ENCODE measurements at places on chromosomes 13 and 19.

GRCh38 chr19:30669329-30670010, 297.3 kb downstream of the ZNF536 start:
- DNase-seq = peak; percentile 65

GRCh38 chr13:99269627-99270241, 11.6 kb upstream of the GPR18 start:
- DNase-seq = peak; percentile 82

DNA sequence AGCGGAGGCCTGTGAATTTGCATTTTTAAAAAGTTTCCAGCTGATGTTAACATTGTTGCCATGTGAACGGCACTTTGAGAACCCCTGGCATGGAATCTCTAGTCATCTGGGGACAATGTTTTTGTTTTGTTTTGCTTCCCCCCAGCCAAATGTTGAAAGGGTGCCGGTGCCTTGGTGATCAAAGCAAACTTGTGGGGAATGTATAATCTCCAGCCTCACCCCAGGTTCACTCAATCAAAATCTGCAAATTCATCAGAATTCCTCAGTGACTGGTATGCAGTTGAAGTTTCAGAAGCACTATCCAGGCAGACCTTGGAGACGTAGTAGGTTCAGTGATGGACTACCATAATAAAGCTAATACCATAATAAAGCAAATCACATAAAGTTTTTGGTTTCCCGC, 428.7 kb downstream of the MYO16 start:
- no peak for DNase-seq

- no peak for DNase-seq
Measured at GRCh38 chr19:5955636-5955935, 22.4 kb downstream of the RANBP3 start.

DNA sequence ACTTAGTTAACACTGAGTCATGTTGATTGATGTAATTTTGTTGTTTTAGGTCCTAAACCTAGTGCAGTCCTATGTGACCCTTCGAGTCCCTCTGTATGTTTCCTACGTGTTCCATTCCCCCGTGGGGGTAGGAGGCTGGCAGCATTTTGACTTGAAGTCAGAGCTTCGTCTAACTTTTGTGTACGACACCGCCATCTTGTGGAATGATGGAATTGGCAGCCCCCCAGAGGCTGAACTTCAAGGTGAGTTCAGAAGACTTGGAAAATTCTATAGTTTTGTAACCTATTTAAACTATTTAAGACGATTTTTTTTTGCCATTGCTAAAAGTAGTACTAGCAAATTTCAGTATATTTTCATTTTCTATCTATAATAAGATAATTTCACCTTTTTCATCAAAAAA, 117.9 kb downstream of the STOML3 start:
- peak; percentile 49 for DNase-seq

DNA sequence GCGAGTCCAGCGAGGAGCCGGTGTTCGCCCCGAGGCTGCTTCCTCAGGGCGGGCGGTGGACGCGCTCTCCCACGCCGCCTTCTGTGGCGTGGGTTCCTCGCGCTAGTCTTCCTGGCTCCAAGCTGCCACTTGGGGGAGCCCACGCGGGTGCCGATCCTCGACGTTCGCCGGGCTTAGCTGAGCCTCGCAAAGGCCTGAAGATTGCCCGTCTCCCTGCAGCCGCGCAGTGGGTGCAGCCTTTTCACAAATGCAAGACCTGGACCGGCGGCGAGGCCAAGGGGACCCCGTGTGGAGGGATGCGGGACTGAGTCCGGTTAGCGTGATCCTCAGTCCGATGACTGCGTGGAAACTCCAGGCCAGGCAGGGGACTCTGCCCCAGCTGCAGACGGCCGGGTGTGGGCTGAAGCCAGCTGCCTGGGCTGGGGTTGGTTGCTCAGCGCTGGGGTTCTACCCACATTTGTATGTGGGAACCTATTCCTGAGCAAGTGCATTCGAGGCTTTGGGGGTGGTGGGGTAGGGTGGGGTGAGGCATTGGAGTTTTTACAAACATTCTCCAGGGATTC, 16.6 kb upstream of the LRP3 start:
- no peak for DNase-seq

DNA sequence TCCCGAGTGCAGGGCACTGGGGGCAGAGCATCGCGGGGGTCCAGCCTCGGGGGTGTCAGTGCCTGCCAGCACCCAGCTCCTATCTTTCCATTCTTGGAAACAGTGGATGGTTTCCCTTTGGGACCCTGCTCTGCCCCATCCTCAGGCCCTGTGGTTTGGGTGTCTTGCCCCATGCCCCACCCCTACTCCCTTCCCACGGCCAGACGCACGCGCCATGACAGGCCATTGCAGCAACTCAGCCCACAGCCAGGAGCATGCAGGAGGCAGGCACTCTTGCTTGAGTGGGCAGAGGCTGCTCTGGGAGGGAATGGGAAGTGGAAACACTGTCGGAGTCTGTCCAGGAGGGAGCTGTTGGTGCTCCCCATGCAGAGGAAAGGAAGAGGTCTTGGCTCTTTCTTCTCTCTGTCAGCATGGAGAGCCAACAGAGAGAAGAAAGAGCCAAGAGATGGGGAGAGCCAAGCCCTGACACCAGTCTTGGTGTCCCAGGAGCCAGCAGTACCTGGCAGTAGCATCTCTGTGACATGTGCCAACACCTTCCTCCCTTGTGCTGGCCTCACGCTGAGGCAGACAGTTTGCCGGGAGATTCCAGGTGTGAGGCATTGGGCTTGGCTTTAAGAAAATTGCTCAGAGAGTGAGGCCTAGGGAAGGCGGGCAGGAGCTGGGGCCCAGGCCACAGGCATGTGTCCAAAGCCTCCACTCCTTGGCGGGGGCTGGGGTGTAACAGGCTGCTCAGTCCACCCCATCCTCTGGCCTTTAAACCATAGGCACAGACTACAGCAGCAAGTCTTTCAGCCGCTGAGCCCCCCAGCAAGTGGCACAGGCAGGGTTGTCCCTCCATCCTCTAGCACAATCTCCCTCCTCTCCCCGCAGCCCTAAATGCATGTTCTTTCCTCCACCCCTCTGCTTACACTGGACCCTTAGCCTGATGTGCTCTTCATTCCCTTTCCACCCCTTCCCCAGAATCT, 86.7 kb upstream of the UQCRFS1 start:
- DNase-seq = no peak

DNA sequence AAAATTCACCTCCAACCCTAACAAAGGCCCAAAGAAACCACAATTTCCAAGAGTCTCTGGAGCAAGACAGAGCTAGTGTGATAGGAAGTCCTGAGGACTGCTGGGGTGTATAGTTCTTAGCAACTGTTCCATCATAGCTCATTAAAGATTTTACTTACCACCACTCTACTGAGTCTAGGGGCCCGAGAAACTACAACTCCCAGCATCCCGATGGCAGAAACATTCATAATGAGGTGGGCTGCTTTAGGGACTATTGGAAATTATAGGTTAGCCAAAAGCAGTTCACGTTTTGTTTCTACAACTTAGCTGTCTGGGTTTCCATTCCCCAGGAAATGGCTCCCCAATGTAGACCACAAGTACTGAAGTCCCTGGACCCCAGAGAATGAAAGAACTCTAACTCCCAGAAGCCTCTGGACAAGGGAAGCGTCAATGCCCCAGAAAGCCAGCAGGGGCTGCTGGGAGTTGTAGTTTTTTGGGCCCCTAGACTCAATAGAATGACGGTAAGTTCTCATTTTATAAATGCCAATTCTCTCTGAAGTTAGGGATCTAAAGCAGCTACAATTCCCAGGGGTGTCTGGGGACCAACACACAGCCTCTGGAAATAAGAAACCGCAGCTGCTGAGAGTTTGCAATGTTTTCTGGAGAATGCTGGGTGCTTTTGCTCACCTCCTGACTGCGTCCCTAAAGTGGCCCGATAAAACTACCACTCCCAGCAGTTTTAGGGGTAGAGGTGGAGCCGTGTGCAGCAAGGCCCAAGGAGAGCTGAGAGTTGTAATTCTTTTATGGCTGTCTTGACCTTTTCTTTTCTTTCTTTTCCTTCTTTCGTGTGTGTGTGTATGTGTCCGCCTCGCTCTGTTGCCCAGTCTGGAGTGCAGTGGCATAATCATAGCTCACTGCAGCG, 11.1 kb downstream of the FTL start:
- DNase-seq = peak; percentile 48

GRCh38 chr19:58338825-58339558, 12.2 kb downstream of the ZSCAN22 start:
- DNase-seq = no peak

DNA sequence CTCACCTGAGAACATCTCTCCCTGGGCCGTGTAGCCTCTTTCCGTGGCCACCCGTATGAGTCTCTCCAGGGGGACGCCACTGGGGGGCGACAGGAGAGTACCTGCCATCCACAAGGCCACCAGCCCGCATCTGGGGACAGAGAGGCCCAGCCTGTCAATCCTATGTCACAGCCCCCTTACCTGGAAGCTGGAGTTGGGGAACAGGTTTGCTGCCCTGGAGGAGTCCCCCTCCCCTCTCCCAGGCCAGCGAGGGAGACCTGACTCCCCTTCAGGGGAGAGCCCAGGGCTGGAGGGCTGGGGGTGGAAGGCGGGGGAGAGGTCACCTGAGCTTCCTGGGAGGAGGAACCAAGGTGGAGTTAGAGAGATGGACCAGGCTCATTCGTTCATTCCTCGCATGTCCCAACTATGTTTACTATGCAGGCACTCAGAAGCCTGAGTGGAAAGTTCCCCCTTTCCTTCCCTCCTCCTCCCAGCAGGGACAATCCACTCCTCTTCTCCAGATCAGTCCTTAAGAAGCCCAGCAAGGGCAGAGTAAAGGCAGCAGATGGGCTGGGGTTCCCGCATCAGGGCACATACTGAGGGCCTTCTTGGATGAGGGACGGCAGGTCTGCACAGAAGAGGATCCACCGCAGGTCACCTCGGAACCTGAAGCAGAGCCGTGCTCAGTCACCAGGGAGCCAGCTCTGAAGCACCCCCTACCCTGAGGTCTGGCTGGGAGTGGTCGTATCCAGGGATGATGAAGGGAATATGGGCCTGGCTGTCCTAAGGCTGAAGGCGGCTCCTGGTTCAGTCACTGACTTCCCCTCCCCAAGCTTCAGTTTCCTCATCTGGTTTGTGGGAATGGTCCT, 5.5 kb downstream of the ACTMAP start:
- peak; percentile 34 for DNase-seq

DNA sequence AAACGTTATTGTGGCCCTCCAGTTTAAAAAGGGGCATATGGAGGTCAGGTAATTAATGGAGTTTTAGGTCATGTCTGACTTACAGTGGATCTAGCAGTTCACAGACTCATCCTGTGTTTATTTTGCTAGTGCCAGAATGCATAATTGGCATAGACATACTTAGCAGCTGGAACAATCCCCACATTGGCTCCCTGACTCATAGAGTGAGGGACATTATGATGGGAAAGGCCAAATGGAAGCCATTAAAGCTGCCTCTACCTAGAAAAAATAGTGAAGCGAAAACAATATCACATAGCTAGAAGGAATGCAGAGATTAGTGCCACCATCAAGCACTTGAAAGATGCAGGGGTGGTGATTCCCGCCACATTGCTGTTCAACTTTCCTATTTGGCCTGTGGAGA, 610.7 kb downstream of the SLITRK5 start:
- no peak for DNase-seq

DNA sequence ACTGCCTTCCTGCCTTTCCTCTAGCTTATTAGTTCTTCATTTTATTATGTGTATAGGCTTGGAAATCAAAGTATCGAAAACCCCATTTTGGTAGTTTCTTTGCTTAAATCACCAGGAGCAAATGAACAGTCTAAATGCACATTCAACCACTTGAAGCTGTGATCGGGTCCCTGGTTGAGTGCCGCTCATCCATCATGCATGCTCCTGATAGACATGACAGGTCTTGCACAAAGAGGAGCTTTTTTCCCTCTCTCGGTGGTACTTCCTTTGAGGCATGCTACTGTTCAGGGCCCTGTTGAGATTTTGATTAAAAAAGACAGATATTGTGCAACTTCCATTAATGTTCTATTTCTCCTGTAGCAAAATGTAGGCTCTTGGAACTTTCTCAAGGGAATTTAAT, 185.8 kb downstream of the OLFM4 start:
- DNase-seq = no peak

GRCh38 chr19:16207063-16207462, 9.4 kb downstream of the AP1M1 start:
- no peak for DNase-seq

DNA sequence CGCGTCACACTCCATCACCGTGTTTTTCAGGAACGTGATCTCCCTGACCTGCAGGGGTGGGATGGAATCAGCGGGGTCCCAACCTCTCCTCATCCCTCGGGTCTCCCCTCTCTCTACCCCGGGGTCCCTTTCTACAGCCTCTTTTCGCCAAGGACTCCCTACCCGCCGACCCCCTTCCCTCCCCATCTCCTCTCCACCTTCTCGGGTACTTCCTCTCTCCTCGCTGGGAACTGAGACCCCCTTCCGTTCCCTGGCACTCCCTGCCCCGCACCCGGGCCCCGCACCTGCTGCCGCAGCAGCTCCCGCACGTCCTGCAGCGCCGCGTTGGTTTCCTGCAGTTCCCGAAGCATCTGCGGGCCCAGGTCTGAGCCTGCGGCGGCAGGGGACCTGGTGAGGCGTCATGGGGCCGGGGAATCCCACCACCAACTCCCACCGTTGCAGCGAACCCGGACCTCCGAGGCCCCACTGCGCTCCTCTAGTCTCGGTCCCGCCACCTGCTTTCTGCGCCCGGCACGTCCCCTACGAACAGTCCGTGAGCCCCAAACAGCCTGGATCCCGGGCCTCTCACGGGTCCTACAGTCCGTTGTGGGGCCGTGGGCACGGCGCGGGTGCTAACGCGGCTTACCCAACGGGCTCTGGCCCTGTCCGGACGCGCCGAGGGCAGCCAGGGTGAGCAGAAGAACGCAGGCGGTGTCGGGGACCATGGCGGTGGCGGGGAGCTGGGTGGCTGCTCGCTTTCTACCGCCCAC, at the start of gene COMP:
COMP (minus strand) TSS at position 740 of the 749 bp plus-strand sequence; CDS start at position 704, 36 bp downstream.
- no peak for DNase-seq

GRCh38 chr19:17560205-17560595, 4.8 kb downstream of the COLGALT1 start:
- peak; percentile 94 for DNase-seq

DNA sequence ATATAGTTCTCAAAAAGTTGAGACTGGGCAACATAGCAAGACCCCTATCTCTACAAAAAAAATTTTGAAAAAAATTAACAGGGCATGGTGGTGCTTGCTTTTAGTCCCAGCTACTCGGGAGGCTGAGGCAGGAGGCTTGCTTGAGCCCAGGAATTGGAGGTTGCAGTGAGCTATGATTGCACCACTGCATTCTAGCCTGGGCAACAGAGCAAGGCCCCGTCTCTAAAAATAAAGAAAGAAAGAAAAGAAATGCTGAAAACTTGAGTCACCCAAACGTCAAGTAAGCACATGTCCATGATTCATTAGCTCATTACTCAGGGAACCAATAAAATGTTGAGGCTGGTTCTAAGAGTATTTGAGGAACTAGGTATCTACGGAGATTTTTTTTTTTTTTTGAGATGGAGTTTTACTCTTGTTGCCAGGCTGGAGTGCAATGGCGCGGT, 33.9 kb upstream of the SEMA6B start:
- no peak for DNase-seq

GRCh38 chr13:53463106-53463505, 434.5 kb downstream of the OLFM4 start:
- no peak for DNase-seq

- DNase-seq = no peak
Measured at GRCh38 chr13:44652962-44653660, 77.0 kb upstream of the TSC22D1 start.

- peak; percentile 53 for DNase-seq
Measured at GRCh38 chr19:46413262-46414031, at the start of gene CCDC8. Gene CCDC8 (minus strand): TSS chr19:46413564. CDS start chr19:46412810, 754 bp downstream.

- DNase-seq = no peak
Measured at GRCh38 chr19:54938906-54939305, 8.4 kb downstream of the NLRP7 start.

Data from dermis blood vessel endothelial cell (primary cell).